CD4-positive, alpha-beta T cell treated with Interleukin-4 for 1 hour (primary cell): ENCODE measurements at places on chromosomes 7 and 10.
A peak's percentile ranks its signal among the peaks of the same experiment; 100 is the strongest.

DNA sequence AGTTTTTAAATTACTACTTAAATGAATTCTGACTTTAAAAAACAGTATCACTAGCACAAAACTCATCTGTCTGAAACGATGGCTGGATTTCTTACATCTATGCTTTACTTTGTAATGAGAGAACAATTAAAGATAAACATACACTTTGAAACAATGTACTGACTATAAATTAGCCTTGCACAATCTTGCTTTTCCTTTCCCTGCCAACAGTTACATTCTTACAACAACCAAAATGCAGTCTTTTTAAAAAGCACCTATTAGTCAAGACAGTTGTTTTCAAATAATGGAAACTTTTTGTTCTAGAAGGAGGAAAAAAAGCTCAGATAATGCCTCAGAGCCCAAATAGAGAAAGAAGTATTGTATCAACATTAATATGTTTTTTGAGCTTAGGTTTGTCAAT, 153.3 kb downstream of the ELMO1 start:
- no peak for DNase-seq

- DNase-seq, result no peak
Observed at GRCh38 chr10:34650156-34650555, 164.9 kb downstream of the PARD3 start.

DNA sequence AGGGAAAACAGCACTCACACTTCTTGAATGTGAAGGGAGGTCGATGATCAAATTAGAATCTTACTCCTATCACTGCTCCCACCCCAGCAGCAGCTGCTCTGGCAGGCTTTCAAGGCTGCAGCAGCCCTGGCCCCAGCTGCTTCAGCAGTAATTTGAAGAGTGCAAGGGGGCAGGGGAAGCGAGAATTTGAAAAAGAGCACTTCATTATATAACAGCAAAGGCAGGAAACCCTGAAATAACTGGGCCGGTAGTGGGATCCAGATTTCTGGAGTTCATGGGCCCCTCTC, 44.9 kb downstream of the MYPN start:
- no peak for DNase-seq

GRCh38 chr7:98753989-98754479, 115.8 kb downstream of the TMEM130 start:
- no peak for DNase-seq

- DNase-seq, result no peak
Observed at GRCh38 chr7:86592185-86592584, 51.5 kb upstream of the GRM3 start.

- no peak for DNase-seq
Observed at GRCh38 chr10:43479275-43479674, 42.4 kb downstream of the ZNF487 start.

- no peak for DNase-seq
Observed at GRCh38 chr7:104962781-104963180, 51.2 kb upstream of the KMT2E start.

DNA sequence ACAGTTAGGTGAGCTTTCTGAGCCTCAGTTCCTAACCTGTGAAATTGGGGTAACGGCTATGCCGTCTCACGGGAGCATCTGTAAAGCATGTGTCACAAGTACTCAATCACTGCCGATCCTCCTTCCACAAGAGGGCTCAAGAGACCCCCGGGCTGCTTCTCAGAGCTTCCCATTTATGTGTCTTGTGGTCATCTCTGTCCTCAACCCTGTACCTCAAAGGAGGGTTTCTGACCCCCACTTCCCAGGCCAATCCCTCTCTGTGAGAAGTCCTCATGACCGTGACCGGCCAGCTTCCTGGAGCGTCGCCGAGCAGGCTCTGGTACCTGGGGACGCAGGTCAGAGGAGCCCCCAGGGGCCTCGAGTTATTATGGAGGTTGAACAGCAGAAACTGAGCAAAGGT, 510 bp upstream of the TRPV5 start:
- no peak for DNase-seq

DNA sequence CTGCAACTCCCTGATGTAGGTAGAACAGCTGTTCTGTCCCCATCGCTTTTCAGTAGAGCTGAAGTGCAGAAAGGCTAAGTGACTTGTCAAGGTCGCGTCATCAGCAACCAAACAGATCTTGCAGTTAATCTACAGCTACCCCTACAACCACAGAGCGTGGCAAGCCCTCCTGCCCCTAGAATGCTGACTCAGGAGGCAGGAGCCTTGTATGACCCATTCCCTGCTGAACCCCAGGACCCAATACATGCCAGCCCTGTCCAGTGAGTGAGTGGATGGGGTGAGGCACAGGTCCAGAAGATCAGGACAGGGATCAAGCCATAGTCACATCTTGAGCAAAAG, 26.6 kb upstream of the GJD4 start:
- no peak for DNase-seq

GRCh38 chr10:34580214-34580613, 234.9 kb downstream of the PARD3 start:
- no peak for DNase-seq

DNA sequence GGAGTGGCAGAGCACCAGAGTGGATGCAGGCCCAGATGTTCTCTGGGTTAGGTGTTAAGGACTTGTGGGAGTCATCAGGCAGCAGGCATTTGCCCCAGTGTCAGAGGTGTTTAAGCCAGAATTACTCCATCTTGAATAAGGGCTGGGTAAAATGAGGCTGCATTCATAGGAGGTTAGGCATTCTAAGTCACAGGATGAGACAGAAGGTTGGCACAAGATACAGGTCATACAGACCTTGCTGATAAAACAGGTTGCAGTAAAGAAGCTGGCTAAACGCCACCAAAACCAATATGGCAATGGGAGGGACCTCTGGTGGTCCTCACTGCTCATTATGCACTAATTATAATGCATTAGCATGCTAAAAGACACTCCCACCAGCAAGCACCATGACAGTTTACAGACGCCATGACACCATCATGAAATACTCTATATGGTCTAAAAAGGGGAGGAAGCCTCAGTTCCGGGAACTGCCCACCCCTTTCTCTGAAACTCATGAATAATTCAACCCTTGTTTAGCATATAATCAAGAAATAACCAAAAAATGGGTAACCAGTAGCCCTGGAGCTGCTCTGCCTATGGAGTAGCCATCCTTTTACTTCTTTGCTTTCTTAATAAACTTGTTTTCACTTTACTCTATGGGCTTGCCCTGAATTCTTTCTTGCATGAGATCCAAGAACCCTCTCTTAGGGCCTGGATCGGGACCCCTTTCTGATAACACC, 882 bp upstream of the LRRC61 start:
- DNase-seq, result peak; percentile 80

- DNase-seq, result no peak
Observed at GRCh38 chr10:58981846-58982245, 194.6 kb upstream of the PHYHIPL start.

- no peak for DNase-seq
Observed at GRCh38 chr10:85510682-85511081, 855.9 kb downstream of the GRID1 start.

GRCh38 chr7:11124856-11125559, 151.3 kb downstream of the PHF14 start:
- no peak for DNase-seq

DNA sequence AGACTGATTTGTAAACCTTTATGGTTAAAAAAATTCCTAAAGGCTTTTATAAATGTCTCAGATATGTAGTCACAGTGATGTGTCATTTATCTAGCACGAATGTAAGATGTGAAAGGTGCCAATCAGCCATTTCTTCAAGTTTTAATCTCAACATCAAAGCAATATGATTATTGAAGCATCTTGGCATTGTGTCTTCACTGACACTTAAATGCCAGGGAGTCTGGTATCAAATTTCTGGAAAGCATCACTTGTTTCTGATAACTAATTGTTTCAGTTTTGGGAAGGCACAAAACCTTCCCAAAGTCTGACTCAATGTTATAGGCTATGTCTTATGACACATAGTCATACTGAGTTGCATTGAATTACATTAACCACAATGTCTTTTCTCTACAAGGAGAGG, 492.0 kb upstream of the CNTNAP2 start:
- no peak for DNase-seq

GRCh38 chr7:84469034-84469433, 274.4 kb upstream of the SEMA3A start:
- no peak for DNase-seq

- no peak for DNase-seq
Observed at GRCh38 chr10:121833387-121833786, 94.4 kb downstream of the ATE1 start.

GRCh38 chr7:16135658-16136057, 285.7 kb downstream of the CRPPA start:
- DNase-seq, result no peak

GRCh38 chr10:61903221-61903927, 1.9 kb downstream of the ARID5B start:
- DNase-seq, result peak; percentile 79

DNA sequence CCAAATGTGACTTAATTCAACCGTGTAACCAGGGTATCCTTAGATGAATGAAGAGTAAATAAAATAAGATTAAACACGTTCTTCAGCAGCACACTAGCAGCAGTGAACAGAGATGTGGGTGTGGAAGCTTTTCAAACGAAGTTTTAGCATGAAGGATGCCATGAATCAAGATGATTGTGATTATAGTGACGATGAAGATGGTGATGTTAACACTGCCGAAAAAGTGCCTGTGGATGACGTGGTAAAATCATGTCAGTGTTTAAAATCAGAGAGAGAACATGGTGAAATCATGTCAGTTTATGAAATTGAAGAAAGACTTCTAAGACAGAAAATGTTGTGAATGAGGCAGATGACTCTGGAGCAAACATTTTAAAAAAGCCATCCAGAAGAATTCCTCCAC, 19.2 kb downstream of the LCOR start:
- DNase-seq, result no peak

- no peak for DNase-seq
Observed at GRCh38 chr7:28984631-28985030, 26.5 kb upstream of the TRIL start.

DNA sequence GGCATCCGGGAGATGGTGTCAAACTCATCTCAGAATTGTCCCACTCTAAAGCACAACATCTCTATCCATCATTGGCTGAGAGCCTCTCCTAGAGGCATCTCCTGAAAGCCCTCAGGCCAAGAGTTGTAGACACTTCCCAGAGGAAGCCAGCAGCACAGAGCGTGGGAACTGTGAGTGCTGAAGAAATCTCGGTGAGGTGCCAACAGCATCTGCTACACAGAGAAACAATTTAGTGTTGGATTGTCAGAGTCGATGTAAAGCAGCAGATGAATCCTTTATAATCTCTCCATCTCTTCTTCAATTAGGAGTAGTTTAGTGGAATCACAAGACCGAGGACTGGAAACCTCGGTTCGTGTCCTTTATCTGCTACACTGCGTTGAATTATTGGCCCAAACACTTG, 172.2 kb downstream of the C7orf25 start:
- DNase-seq, result no peak

DNA sequence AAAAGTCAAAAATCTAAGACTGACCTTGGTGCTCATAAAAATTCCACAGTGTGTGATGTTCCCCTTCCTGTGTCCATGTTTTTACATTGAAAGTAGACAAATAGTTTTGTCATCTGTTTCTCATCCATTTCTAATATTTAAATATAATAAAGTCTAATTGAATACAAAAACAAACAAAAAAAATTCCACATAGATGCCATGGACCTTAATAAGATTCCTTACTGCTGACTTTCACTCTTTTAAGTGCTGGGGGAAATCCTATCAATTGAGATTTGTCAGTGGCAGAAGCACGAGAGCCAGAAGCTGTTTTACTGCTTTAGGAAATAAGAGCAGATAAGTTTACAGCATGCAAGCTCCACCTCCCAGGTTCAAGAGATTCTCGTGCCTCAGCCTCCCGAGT, 310.0 kb downstream of the ABCA13 start:
- no peak for DNase-seq

DNA sequence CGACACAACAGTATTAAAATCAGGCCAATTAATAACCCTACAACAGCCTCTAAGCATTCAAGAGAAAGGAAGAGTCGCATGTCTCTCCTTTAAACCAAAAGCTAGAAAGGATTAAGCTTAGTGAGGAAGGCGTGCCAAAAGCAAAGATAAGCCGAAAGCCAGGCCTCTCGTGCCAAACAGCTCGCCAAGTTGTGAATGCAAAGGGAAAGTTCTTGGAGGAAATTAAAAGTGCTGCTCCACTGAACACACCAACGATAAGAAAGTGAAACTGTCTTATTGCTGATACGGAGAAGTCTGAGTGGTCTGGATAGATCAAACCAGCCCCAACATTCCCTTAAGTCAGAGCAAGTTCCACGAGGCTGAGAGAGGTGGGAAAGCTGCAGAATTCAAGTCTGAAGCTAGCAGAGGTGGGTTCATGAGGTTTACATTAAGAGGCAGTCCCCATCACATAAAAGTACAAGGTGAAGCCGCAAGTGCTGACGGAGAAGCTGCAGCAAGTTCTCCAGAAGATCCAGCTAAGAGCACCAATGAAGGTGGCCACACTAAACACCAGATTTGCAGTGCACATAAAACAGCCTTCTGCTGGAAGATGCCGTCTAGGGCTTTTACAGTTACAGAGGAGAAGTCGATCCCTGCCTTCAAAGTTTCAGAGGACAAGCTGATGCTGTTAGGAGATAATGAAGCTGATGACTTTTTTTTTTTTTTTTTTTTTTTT, 194.8 kb downstream of the MAD1L1 start:
- peak; percentile 38 for DNase-seq

GRCh38 chr7:150945853-150946420, 32.2 kb downstream of the KCNH2 start:
- peak; percentile 11 for DNase-seq

DNA sequence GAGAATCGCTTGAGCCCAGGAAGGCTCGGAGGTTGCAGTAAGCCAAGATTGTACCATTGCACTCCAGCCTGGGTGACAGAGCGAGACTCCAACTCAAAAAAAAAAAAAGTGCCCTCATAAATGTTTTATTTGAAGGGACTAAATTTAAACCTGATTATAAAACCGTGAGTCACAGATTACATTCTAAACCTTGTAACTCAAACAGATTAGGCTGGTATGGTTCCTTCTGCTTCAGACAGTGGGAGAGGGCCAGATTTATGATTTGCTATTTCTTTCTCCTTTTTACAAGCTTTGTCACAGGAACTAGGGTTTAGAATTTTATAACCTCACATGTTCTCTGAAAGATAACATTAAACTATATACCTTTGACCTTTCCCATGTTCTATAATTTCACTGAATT, 801.2 kb upstream of the ZWINT start:
- DNase-seq, result no peak

DNA sequence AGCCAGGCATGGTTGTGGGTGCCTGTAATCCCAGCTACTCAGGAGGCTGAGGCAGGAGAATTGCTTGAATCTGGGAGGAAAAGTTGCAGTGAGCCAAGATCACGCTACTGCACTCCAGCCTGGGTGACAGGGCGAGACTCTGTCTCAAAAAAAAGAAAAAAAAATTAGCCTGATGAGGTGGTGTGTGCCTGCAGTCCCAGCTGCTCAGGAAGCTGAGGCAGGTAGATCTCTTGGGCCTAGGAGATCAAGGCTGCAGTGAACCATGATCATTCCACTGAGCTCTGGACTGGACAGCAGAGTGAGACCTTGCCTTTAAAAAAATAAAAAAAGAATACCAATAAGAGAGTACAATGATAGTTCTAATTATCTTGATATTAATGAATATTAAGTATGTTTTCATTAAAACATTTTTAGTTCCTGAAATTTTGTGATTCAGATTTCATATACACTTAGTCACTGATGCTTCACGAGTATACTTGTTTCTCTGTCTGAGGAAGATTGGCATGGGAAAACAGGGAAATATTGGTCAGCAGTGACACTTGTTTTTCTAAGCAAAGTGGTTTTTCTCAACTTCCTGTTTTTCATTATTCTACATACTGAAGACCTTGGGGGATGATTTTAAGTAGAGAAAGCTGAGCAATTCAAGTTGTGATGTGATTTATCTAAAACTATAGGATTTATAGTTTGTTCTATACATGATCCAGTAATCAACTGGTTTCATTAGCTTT, 76.8 kb downstream of the ADK start:
- peak; percentile 53 for DNase-seq
